ENCODE measurements at places on chromosomes 6 and 20.

GRCh38 chr20:329851-330232, 4.5 kb downstream of the SOX12 start:
- DNase-seq, result no peak

GRCh38 chr20:25637247-25637646, 13.4 kb upstream of the NANP start:
- no peak for DNase-seq

- DNase-seq, result no peak
Measured at GRCh38 chr6:78670802-78671201, 196.5 kb upstream of the IRAK1BP1 start.

DNA sequence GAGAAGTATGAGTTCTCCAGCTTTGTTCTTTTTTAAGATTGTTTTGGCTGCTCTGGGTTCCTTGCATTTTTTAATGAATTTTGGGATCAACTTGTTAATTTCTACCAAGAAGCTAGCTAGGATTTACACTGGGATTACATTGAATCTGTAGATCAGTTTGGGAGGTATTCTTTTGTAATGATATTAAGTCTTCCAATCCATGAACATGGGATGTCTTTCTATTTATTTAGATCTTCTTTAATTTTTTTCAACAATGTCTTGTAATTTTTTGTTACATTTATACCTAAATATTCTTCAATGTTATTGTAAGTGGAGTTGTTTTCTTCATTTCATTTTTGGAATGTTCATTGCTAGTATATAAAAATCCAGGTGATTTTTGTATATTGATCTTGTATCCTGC, 12.5 kb downstream of the PRIM2 start:
- DNase-seq, result no peak

DNA sequence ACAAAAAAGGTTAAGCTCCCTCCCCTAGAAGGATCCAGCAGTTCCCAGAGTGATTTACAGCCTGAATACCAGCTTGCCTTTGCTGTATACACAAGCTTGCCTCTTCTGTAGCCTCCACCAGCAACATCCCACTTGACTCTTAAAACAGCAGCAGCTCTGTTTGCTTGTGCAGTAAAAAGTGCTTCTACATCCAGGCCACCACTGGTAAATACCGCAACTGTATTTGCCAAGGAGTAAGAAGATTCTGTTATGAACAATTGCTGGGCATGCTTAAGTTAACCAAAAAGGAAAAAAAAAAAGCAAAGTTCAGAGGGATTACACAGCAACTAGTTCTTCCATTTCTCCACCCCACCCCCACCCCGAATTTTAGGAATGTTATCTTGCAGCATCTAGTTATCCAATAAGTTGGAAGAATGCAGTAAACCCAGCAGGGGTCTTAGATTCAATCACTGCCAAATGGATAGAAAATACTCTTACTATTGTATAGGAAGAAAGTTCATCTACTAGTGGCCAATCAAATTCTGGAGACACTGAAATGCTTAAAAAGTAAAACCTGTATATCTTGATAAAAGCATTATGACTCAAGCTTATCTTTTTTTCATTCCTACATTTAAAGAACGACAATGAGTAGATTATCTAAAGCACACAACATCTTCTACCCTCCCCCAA, 4.8 kb downstream of the SALL4 start:
- peak; percentile 39 for DNase-seq

DNA sequence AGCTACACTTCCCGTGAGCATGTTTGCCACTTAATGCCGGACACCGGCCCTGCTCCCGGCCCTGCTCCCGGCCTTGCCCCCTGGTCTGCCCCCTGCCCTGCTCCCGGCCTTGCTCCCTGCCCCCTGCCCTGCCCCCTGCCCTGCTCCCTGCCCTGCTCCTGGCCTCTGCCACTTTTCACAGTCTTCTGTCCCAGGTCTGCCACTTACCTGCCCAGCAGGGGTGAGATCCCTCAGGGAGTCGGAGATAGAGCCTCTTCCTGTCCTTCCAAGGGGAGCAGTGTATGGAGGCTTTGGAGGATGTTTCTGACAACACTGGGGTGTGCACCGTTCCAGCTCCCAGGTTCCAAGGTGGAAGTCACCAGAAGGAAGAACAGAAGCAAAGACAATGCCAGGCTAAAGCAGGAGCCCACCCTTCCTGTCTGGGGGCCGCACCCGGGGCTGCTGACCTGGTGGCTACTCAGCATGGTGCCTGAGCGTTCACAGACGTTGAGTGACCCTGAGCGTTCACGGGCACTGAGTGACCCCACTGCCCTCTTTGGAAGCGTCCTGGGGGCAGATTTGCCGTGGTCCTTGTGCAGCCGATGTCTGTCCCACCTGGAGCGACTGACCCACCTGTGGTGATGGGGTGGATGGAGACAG, 199.8 kb downstream of the DLL1 start:
- no peak for DNase-seq

- DNase-seq, result no peak
Measured at GRCh38 chr20:458776-459175, 3.6 kb downstream of the TBC1D20 start.

- DNase-seq, result no peak
Measured at GRCh38 chr6:97876711-97877110, 593.7 kb upstream of the MMS22L start.

DNA sequence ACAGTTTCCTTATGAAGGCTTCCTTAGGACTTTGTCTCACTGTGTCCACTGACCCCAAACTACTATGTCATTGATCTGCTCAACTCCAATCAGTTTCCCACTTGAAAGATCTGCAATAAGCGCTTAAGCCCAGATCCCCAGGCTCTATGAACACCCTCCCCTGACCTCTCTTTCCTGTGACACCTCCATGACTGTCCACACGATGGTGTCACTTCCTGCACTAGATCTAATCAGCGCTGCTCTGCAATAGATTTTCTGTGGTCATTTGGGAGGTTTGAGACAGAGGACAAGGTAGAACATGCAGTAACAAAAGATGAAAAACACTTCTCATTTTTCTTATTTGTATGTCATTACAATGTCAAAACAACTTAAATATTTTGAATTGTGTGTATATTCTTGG, 304.6 kb upstream of the AGPAT4 start:
- no peak for DNase-seq

GRCh38 chr20:46132705-46133120, 14.6 kb downstream of the CD40 start:
- DNase-seq, result peak; percentile 62

GRCh38 chr20:15100506-15101160, 763.2 kb upstream of the FLRT3 start:
- DNase-seq, result no peak

DNA sequence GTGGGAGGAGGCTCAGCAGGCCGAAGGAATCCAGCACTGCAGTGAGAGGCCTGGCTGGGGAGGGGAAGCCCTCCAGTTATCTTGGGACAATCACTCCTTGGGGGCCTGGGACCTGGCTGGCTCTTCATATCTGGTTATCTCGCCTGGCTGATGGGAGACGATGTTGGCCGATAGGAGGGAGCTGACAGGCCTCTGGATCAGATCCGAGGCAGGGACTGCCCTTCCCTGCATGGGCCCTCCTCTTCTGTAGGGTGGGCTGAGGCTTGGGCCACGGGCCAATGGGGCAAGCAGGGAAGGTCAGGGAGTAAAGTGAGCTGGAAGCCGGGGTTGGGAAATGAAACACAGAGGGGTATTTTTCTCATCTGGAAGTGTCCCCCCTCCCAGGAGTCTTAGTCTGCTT, 25.2 kb downstream of the MANBAL start:
- peak; percentile 41 for DNase-seq

DNA sequence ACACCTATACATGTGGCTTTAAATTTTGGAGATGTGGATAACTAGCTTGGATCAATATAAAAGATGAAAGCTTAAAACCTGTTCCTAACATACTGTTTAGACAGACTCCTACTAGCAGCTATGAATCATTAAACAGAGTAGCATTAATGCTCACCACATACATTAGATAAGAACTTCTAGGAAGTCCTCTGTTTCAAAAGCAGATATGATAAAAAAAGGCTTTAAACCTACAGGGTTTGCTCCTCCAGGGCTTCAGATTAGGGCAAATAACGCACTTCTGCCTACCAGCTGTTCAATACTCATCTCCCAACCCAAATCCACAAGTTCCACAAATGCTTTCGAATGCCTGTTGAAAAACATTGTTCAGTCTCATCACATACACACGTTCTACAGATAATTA, 1.5 kb downstream of the REPS1 start:
- DNase-seq, result peak; percentile 44

- DNase-seq, result no peak
Measured at GRCh38 chr6:168557512-168557911, 116.5 kb downstream of the SMOC2 start.

DNA sequence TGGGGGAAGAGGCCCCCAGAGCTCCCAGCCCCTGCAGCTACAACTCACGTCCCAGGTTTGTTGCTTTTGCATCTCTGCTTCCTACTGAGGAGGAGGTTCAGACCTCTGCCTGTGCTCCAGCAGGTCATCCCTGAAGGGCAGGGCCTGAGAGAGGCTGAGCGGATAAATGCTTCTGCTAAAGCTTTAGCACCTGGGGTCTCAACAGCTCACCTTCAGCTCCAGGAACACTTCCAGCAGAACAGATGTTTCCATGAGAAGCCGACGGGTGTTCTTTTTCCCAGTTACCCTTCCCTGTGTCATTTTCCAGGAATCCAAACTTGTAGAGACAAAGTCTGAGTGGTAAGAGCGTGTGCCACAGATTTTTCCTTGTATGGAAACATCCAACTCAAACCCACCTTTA, 208.8 kb downstream of the TBC1D7 start:
- DNase-seq, result no peak

DNA sequence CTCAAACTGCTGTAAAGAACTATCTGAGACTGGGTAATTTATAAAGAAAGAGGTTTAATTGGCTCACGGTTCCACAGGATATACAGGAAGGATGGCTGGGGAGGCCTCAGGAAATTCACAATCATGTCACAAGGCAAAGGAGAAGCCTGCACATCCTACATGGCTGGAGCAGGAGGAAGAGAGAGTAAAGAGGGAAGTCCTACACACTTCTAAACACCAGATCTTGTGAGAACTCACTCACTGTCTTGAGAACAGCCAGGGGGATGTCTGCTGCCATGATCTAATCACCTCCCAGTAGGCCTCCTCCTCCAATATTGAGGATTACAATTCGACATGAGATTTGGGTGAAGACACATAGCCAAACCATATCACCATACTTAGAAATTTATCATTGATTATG, 1307.0 kb upstream of the GJE1 start:
- DNase-seq, result no peak

- no peak for DNase-seq
Measured at GRCh38 chr6:131015630-131016263, 47.3 kb downstream of the EPB41L2 start.

- peak; percentile 65 for DNase-seq
Measured at GRCh38 chr6:125888989-125889656, 67.4 kb upstream of the HINT3 start.

GRCh38 chr20:34300809-34301586, 2.2 kb downstream of the AHCY start:
- peak; percentile 41 for DNase-seq

- DNase-seq, result peak; percentile 64
Measured at GRCh38 chr6:43972179-43972912, 154.9 kb downstream of the MRPL14 start.

GRCh38 chr6:32840604-32841246, 2.2 kb upstream of the TAP2 start:
- no peak for DNase-seq

- no peak for DNase-seq
Measured at GRCh38 chr6:111481836-111482187, 1.2 kb downstream of the REV3L start.

DNA sequence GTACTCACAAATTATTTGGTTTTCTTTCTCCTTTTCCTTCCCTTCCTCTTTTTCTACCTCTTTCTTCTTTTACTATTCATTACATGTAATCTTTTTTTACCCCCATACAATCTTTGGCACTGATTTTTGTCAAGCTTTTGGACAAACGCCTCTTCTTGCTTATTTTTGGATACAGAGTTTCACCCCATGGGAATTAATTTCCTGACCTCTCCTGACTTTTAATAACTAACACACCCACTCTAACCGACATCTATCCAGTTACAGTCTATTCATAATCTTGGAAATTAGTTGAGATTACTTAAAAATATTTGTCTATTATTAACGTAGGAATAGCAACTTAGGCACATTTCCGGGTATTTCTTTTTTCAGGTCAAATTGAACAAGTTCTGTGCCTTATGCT, 101.2 kb downstream of the HDGFL1 start:
- no peak for DNase-seq

GRCh38 chr6:89387516-89388201, 24.4 kb downstream of the RRAGD start:
- DNase-seq, result no peak

GRCh38 chr20:53914781-53915445, 155.5 kb downstream of the BCAS1 start:
- DNase-seq, result peak; percentile 40

- no peak for DNase-seq
Measured at GRCh38 chr6:75551367-75551952, 50.2 kb upstream of the SENP6 start.

DNA sequence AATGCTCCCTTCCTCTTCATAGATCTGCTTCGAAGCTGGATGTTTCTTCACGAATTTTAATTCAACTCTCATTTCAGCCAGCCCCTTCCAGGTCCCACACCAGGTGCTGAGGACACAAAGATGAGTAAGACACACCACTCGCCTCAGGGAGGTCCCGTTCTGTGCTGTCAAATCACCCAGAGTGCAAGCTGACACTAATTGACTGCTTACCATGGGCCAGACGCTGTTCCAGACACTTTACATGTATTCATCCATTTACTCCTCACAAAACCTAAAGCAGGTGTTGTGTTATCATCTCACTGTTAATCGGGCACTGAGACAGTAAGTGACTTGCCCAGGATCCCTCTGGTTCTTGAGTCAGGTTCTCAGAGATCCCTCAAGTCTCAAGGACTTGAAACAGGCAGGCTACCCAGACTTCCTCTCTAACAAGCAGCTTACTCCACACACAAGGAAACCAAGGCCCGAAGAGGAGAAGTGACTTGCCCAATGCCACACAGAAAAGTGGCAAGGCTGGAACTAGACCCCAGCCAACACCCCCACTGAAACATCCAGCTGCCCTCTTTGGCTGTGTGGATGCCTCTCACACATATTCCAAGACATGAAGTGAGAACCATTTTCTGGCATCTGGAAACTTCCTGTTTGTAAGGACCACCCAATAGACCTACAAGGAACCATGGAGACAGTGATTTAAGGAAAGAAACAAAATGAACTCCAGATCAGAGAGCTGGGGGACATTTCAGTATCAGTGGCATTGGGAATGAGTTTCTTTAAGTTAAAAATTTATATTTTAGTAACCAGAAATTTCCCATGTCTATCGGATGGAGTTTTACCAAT, 174.5 kb downstream of the CDC5L start:
- no peak for DNase-seq

GRCh38 chr6:35955970-35956369, 35.1 kb upstream of the SRPK1 start:
- peak; percentile 19 for DNase-seq

Data from erythroblast (primary cell).